ENCODE measurements at places on chromosomes 3 and 15.

GRCh38 chr3:31314258-31314657 lies 218.5 kb upstream of the STT3B start:
- no peak for DNase-seq

- DNase-seq = no peak
Observed at GRCh38 chr3:81443958-81444357, 317.5 kb downstream of the GBE1 start.

- no peak for DNase-seq
Observed at GRCh38 chr3:177484206-177484605, 286.9 kb upstream of the TBL1XR1 start.

DNA sequence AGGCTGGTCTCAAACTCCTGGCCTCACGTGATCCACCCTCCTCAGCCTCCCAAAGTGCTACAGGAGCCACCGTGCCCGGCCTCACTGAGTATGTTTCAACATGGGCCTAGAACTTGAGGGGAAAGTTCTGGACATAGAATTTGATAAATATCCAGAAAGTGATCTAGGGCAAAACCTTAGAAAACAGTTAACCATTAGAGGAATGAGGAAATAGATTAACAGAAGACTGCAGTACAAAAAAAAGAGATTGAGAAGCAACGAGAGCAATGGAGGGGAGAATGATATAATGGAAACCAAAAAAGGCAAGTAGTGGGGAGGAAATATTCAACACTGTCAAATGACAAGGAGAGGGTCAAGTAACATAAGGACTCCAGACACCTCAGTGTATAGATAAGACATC lies 191.5 kb downstream of the PLCH1 start:
- DNase-seq = no peak

GRCh38 chr15:73403171-73403570 lies 34.4 kb upstream of the HCN4 start:
- DNase-seq = no peak

- DNase-seq = no peak
Observed at GRCh38 chr3:189781415-189781814, 150.2 kb downstream of the TP63 start.

All from T-helper 22 cell (primary cell).